ENCODE measurements at places on chromosomes 1 and 21.

DNA sequence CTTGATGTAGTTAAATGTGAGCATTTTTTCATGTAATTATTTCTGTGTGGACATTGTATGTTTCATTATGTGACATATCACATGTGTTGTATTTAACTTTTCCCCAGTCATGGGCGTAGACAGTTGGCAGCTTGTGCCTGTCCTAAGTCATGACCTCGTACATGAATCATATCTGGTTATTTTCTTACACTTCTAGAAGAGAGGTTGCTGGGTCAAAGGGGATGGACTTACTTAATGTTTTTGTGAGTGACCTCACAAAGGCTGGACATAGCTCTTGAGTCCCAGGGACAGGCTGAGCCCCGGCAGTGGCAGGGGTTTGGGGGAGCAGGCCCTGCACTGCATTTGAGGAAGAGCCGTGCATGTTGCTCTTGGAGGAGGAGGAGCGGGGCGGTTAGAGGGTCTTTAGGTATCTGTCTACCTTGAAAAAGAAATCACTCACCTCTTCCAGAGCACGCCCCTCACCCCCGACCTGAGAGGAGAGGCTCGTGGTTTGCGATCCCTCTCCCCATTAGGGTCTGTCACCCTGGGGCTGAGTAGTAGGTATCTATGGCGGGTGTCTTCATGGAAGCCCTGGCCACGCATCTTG, 16.4 kb downstream of the IFNGR2 start:
- no peak for DNase-seq

DNA sequence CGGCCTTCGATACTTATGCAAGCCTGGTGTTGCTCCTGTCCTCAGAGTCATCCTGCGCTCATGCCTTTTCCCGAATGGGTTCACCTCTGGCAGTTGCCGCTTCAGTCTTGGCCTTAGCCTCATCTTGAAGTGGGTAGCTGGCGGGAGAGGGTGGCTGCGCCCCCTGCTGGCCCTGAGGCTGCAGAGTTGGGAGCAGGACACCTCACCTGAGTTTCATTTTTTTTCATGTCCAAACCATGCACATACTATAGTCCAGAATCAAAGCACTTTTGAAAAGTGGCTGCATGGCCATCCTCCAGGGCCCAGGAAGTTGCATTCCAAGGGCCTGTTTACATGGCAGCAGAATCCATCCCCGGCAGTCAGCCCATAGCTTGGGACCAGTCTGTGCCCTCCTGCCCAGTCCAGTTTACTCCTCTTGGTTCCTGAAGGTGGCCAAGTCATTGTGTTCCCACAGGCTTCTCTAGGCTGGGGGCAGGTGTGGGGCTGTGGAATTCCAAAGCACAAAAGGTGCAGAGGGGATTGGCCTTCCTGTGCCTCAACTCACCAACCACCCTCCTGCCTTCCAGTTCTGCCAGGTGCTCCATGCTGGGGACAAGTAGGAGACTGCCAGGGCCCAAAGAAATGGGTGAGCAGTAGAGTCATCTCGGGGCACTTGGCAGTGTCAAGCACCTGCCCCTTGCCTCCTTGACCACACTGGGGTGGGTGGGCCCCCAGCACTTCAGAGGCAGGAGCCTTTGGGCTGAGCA, 44.0 kb downstream of the YARS1 start:
- DNase-seq, result peak; percentile 40

GRCh38 chr1:97094247-97094972, 372.8 kb downstream of the PTBP2 start:
- DNase-seq, result no peak

DNA sequence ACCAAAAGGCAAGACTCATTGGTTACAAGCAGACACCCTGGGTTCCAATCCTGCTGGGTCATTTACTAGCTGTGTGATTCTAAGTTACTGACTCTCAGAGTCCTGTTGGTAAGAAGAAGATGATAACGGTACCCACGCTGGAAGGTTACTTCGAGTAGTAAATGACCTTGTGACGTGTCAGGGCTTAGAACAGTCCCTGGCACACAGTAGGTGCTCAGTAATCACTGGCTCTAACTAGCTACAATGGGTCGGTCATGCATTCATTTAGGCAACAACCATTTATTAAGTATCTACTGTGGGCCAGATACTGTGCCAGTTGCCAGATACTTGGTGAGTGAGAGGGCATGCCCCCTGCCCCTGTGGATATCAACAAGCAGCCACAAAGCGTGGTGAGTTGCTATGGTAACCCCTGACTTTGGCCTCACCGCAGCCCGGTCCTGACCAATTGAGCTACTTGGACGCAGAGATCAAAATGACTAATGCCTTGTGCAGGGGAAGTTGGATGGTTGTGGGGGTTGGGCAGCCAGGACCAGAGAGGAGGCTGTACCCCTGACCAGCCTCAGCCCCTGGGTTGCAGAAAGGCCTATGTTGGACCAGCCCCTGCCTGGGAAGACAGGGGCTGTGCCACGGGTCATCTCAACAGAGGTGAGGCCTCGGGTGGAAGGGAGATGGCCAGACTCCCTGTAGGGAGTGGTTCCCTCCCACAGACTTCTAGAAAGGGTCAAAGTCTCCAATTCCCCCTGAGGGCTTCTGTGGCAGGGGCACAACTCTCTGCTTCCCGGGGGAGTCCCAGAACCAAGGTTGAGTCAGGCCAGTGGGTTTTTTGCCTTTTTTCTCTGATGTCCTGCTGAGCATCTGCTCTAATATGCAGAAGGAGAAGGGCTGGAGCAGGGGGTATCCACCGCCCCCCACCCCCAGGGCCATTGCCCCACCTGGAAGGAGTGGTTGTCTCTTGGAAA, 16.0 kb downstream of the DHRS3 start:
- no peak for DNase-seq

- no peak for DNase-seq
Observed at GRCh38 chr1:214192825-214193643, 87.9 kb upstream of the SMYD2 start.

GRCh38 chr1:247387096-247387495, 28.9 kb upstream of the NLRP3 start:
- no peak for DNase-seq

GRCh38 chr1:34924759-34925555, 4.5 kb downstream of the DLGAP3 start:
- no peak for DNase-seq

DNA sequence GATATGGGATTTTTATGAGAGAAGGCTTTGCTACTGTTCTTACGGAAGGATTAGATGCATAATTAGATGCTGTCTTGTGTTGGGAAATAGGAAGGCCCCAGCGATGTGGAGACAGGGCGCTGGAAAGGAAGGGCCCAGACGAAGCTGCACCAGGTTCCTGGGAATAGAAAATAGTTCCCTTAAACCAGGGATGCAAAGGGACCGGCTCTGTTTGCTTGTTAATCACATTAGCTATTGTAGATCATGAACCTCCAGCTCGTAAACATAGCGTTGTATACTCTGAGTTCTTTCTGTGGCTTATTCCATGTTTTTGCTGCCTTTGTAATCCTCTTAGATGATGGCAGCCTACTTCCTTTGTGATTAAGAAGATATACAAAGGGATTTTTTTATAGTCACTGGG, 79.8 kb upstream of the COX20 start:
- no peak for DNase-seq

DNA sequence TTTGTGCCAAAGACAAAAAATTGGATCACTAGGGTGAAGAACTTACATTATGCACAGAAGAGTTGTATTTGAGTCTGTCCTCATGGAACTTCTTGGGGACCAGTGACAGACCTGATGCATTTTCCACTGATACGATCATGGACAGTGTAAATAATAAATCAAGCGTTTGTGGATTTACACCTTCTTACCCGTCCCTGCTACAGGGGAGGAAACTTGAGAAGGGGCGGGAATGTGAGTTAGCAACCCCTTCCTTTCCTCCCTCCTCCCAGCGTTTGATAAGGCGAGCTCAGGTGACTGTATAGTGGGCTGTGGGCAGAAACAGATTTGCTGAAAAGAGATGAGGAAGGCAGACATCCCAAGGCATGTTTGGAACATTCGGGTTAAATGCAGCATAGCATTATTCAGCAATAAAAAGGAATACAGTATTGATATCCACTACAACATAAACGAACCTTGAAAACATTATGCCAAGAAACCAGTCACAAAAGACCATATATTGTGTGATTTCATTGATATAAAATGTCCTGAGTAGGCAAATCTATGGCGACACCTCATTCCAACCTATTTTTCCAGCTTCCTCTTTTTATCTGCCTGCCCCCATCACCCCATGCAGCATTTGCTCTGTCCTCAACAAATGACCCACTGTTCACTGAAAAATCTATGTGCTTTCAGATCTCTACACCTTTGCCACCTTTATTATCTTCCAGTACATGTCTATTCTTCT, 128.7 kb downstream of the ZZZ3 start:
- no peak for DNase-seq

GRCh38 chr1:159302095-159302494, at the start of gene FCER1A:
FCER1A (plus strand) TSS chr1:159302336; CDS start chr1:159302365, 29 bp downstream.
- no peak for DNase-seq

DNA sequence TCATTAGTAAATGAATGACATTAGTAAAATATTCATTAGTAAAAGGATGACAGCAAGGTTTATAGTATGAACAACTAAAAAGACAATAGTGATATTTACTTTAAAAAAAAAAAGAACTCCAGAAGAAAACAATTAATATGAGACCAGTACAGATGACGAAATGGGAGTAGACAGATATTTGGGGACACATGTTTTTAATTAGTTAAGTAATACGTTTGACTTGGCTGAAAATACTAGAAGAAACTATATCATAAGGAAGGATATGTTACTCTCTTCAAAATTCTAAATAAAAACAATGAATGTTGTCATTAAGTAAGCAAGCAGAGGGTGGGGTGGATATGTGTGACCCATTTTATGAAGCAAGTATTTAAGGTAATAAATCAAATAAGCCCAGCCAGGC, 61.9 kb downstream of the GPATCH2 start:
- no peak for DNase-seq

DNA sequence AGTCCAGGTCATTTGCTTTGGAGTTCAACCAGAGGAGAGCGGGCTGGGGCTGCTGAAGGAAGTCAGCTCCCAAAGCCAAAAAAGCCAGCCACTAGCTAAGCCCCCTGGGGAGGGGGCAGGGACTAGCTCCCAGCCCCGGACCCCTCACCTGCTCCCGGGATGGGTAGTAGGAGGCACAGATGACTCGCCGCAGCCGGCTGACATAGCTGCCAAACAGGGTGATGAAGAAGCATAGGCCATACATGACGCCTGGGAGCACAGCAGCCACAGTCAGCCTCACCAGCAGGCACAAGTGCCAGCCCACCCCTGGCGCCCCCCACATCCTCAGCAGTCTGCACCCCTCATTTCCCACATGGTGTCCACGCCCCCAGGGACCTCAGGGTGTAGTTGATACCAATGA, 7.4 kb downstream of the DCST2 start:
- no peak for DNase-seq

DNA sequence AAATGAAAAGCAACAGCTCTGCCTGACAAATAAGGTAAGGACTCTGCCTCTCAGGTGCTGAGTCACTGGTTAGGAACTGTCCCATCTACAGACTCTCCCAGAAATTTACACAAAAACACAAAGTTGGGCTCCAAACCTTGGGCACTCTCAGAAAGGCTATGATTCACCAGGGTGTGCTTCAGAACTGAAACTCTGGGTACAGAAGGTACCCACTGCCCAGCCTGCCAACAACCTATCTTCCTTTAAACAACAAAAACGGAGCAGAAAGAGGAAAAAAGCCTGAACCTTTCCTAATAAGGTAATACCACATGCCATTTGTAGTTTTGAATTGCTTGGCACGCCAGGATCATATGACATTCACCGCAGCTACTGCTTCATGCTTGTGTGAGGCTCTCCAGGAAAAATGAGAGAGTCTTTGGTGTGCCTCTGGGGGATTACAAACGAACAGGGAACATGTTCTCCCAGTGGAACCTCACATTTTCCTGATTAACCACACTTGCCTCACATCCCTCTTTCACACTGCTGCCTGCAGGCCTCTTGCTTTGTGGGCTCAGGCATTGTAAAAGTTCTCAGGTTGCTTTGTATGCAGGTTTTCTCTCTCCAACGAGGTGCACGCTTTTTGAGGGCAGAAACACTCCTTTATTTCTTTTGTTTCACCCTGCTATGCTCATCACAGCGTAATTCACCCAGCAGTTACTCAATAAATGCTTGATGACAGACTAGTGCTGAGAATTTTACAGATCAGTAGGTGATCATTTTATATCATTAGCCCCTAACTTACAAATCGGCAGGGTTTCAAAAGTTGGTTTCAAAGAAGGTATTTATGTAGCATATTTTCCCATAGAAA, 65.1 kb downstream of the GADD45A start:
- DNase-seq, result no peak

GRCh38 chr21:38208118-38208517, 48.7 kb upstream of the KCNJ15 start:
- no peak for DNase-seq

GRCh38 chr1:231319080-231319479, 18.6 kb downstream of the EXOC8 start:
- DNase-seq, result no peak

Measured in activated CD8-positive, alpha-beta memory T cell treated with anti-CD3 and anti-CD28 coated beads for 4 hours (primary cell).